ENCODE measurements at places on chromosomes 3 and 15.

DNA sequence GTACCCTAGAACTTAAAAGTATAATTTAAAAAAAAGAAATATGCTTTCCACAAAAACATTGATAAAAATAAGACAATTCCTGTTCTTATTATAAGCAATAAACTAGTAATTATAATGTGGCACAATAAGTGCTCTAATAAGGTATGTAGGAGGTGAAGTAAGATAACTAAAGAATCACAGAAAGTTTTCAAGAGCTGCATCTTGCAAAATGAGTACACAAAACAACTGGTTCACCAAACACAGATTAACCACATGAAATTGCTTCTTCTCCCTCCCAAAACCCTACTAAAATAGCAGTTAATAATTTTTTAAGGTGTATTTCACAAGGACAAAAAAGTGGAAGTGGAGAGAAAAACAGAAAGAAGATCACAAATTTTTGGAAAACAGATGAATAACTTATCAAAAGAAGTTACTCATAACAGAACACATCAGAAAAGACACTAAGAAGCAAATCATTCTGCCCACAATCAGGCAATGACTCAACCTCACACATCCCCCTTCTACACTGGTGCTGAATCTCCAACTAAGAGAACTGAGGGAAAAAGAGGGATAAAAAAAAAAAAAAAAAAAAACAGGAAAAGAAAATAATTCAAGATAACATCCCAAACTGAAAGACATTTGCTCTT is 64.2 kb downstream of the TBC1D5 start:
- DNase-seq: no peak

- DNase-seq: no peak
Measured at GRCh38 chr15:80160570-80161156, 7.9 kb downstream of the FAH start.

DNA sequence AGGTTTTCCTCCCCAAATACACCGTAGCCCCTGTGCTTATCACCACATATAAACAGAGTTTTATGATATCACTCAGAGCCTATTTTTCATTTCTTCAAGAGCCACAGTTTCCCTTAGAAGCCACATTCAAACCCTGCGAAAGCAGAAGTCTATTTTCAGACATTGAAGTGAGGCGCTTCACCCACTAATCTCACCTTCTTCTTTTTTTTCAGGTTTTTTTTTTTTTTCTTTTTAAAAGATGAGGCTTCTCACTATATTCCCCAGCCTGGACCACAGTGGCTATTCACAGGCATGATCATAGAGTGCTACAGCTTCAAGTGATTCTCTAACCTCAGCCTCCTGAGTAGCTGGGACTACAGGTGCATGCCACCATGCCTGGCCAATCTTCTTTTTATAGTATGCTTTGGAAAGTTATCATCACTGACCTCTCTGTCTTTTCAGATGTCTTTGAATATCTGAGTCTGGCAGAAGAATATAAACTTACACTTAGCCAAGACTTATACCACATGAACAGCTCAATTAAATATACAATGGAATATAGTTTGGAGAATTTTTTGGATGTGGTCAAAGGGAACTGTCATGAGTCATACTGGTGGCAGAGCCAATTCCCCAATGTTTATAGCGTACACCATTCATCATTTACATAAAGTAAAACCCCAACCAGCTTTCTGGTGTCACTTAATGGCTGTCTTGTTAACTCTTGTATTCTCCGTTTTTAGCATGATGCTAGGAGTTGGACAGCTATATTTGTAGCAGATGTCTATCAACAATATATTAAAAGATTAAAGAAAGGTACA is 59.7 kb upstream of the CCDC50 start:
- no peak for DNase-seq

- DNase-seq: no peak
Measured at GRCh38 chr3:128605091-128606046, 45.2 kb downstream of the RPN1 start.

DNA sequence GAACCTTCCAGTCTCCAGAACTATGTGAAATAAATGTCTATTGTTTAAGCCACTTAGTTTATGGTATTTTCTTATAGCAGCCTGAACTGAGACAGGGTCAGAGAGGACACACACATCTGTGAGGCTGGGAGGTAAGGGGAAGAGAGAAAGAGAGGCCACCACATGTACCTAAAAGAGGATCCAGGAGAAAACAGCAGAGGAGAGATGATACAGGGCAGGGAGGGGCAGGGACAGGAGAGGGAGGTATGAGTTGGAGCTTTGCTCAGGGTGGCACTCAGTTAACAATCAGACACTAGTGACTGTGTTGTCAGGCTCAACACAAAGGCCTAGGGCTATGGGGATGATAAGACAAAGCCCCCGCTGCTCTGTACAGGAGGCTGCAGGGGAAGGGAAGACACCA is 17.6 kb downstream of the KIF9 start:
- DNase-seq: no peak

DNA sequence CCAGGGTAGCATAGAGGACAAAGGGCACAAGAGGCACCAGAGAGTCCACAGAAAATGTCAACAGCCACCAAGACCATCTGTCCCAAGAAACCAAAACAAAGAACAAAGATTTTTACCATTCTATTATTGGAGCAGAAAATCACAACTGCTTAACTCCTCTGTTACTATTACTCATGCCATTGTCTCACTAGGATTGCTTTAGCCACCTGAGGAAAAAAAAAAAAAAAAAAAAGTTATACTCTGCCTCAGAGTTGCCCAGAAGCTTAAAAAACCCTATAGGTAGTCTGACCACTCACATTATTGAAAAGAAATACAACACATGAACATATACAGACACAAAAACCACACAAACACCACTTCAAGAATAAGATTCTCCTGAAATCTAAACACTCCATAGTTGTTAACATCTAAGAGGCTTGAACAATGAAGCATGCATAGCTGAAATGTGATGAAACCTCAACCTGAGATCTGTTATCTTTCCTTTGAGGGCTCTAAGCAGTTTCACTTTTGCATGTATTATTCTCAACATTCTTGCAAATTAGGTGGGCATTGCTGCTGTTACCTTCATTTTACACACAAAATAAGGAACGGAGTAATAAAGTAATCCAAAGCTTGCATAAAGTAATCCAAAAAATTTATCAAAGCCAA is 85.4 kb downstream of the IGSF11 start:
- DNase-seq: no peak

- peak; percentile 79 for DNase-seq
Measured at GRCh38 chr3:51681453-51681852, 10.4 kb downstream of the TEX264 start.

GRCh38 chr15:94125156-94125555 is 106.2 kb upstream of the MCTP2 start:
- no peak for DNase-seq

- DNase-seq: no peak
Measured at GRCh38 chr3:46049093-46049492, 21.8 kb upstream of the XCR1 start.

- DNase-seq: no peak
Measured at GRCh38 chr3:176352716-176353334, 844.5 kb downstream of the TBL1XR1 start.

DNA sequence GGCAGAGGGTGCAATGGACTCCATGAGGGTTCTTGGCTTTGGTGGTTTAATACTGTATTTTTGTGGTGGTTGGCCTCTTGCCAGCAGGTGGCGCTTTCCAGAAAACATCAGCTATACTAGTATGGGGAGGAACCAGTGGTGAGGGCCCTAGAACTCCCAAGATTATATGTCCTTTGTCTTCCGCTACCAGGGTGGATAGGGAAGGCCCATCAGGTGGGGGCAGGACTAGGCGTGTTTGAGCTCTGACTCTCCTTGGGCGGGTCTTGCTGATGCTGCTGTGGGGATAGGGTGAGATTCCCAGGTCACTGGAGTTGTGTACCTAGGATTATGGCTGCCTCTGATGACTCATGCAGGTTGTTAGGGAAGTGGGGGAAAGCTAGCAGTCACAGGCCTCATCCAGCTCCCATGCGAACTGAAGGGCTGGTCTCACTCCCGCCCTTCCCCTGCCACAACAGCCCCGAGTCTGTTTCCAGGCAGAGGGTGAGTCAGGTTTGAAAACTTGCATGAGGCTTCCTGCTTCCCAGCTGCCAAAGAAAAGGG is 357.7 kb downstream of the OTOL1 start:
- no peak for DNase-seq

GRCh38 chr3:179710079-179710478 is 57.2 kb downstream of the USP13 start:
- DNase-seq: no peak

DNA sequence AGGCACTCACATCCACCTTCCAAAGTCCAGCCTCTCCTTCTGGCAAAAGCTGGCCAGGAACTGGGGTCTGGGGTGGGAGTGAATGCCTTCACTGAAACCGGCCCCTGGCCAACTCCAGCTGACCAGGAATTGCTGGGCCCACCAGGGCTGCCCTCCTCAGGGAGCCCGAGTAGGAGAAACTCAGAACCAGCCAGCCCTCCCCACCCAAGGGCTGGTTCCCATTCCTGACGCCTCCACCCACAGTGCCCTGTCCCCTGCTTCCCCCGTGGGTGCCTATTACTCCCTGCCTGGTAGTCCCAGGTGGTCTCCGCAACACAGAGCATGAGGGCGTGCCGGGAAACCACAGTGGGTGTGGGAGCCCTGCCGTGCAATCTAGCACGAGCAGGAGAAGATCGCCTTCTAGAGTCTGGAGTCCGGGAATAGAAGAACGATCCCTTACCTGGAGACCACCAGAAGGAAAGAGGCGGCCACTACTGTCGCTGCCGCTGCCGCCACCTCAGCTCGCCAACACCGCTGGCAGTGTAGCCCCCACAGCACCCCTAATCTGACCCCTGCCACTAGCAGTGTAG is 178.8 kb downstream of the POTEB3 start:
- no peak for DNase-seq

- no peak for DNase-seq
Measured at GRCh38 chr3:120670576-120670975, 11.5 kb downstream of the HGD start.

GRCh38 chr15:31217566-31218270 is 108.9 kb upstream of the KLF13 start:
- DNase-seq: no peak

DNA sequence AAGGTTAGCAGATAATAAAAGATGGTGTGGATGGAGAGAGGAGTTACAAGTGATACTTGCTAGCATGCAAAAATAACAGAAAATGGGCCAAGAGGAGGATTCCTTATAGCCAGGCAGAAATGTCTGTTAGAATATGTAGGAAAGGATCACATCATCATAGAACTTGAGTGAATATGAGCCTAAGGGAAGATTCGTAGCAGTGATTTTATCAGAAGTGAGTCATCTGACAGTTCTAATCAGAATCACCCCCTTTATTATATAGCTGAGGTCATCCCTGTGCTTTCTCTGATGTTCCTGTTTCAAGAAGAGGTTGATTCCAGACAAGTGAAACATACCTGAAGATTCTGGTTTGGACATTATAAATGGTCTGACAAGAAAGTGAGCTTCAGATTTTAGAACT is 22.9 kb downstream of the EXOG start:
- no peak for DNase-seq

DNA sequence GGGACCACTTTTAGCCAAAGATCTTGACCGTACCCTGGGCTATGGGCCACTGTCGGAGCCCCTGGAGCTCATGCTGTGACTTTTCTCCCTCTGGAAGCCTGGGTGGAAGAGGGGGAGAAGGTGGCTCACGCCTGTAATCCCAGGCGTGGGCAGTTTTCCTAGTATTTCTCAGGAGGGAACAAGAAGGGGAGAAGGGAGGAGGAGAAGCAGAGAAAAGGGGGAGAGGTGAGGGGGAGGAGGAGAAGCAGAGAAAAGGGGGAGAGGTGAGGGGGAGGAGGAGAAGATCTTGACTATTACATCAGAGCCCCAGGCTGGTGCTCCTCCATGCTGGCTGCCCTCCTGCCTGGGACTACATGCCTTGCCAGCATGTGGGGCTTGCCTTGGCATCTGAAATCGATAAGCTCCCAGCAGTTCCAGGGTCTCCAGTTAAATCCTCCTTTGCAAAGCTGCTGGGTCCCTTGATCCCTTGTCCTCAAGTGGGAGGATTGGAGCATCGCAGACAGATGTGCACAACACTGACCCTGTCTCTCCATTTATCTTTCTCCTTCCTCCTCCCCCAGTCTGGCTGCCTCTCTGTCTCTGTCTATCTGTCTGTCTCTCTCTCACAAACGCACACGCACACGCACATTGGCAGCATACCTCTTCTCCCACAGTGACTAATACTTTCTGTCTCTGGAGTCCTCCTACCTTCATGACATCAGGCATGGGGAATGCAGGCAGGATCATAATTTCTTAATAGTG is 41.6 kb downstream of the MRAS start:
- no peak for DNase-seq

GRCh38 chr3:66272016-66272415 is 51.2 kb downstream of the SLC25A26 start:
- no peak for DNase-seq

GRCh38 chr3:169227911-169228310 is 435.6 kb downstream of the MECOM start:
- no peak for DNase-seq

GRCh38 chr15:65930134-65930533 is 60.8 kb downstream of the RAB11A start:
- no peak for DNase-seq

DNA sequence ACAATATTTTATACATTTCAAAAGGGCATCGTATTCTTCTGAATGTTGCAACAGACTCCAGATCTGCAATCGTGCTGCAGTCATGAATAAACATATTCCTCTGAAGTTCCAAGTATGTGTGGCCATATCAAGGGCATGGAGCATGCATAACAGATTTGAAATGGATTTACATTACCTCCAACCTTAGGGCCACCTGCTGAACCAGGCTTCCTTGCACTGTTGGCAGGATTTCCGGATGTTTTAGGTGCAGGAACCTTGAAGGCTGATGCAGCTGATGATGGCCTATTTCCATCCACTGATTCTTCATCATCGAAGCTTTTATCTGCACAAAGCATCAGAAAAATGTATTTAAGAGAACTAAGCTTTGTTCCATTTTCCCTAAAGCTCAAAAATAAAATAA is 73.5 kb downstream of the CLASP2 start:
- no peak for DNase-seq

GRCh38 chr3:155744626-155745324 is at the start of gene PLCH1:
Gene PLCH1 (minus strand): TSS chr3:155745071. CDS start chr3:155704224, 40,847 bp downstream.
- peak; percentile 54 for DNase-seq

DNA sequence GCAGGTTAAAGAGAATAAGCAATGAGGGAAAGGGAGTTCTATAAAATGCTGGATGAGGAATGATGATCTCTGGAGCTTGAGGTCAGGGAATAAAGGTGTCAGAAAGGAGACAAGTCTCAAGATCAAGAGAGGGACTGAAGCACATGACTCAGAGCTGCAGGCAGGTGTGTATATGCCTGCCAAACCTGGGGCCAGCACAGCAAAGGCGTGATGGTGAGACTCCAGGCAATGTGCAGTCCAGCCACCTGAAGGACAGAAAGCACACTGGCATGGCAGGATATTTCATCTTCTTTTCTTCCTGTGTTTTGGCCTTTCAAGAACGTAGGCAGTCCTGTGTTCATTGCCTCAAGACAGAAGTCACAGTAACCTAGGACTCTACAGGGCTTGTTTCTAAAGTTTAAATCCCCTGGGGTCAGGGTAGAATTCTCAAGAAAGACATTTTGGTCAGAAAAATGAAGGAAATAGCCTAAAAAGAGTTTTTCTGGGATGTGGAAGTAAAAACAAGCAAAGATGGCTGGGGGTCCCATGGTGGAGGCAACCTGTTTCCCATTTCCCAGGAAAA is 55.5 kb upstream of the TOPAZ1 start:
- DNase-seq: no peak
